ENCODE measurements at places on chromosomes 12 and 14. TPM values are rescaled to one million over a fixed set of nuclear protein-coding genes. Genes with fewer than 3 reads are reported as not detected.

Gene SVOP
- total RNA-seq: 0.04 TPM

Gene ANO4
- total RNA-seq: 2.6 TPM

Gene TMEM119
- 0.20 TPM for total RNA-seq

Gene ANKRD33
- total RNA-seq: 1.7 TPM

Gene NKX2-1
- not detected for total RNA-seq

Gene LYZ
- total RNA-seq: 1.1 TPM

DNA sequence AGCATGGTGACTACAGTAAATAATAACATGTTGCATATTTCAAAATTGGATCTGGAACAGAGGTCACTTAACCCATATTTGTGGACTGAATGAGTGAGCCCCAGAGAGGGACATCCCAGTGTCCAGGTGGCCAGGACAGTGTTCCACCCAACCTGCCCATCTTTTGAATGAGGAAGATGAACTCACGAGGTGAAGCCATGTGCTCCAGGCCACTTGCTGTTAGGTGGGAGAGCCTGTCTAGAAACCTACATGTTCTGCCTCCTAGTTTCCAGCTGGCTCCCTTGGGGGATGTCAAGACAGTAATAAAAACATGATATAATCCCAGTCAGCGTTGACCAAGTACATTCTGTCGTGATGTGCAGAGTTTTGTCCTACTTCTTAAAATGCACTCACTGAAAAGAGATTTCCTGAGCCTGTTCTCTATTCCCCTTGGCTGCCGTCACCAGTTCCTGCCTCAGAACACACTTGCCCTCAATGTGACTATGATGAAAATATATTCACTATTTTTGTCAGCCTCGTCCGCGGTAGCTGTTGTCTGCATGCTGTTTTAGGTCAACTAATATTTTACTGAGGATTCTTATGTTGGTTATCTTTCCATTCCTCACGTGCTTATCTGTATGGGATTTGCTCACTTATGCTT lies 25.7 kb downstream of the TSPAN9 start:
- no peaks in the 10 kb centered on the region for H3K36me3 ChIP-seq
- DNase-seq: no peak
- H3K27ac ChIP-seq: no peak overlapping the region
- no peak overlapping the region for H3K4me3 ChIP-seq
- peaks cover 16% of the 10 kb centered on the region for H3K4me1 ChIP-seq

- peak overlapping the region; percentile 85 for H3K4me3 ChIP-seq
- peak overlapping the region; percentile 60 for H3K27ac ChIP-seq
- no peak for DNase-seq
- no peaks in the 10 kb centered on the region for H3K36me3 ChIP-seq
Measured at GRCh38 chr12:57129889-57130288, 1.6 kb downstream of the LRP1 start.

- DNase-seq: no peak
- no peak overlapping the region for H3K4me3 ChIP-seq
- H3K27ac ChIP-seq: no peak overlapping the region
- no peaks in the 10 kb centered on the region for H3K4me1 ChIP-seq
Measured at GRCh38 chr12:63238892-63239291, 87.9 kb upstream of the AVPR1A start.

Gene CBX5
- 218 TPM for total RNA-seq

Gene SLC6A13
- 0.37 TPM for total RNA-seq

- H3K4me1 ChIP-seq: peaks cover 43% of the 10 kb centered on the region
- no peak for DNase-seq
- H3K36me3 ChIP-seq: no peaks in the 10 kb centered on the region
- no peaks in the 10 kb centered on the region for H3K27me3 ChIP-seq
Measured at GRCh38 chr14:60245380-60246177, 3.4 kb upstream of the PPM1A start.

DNA sequence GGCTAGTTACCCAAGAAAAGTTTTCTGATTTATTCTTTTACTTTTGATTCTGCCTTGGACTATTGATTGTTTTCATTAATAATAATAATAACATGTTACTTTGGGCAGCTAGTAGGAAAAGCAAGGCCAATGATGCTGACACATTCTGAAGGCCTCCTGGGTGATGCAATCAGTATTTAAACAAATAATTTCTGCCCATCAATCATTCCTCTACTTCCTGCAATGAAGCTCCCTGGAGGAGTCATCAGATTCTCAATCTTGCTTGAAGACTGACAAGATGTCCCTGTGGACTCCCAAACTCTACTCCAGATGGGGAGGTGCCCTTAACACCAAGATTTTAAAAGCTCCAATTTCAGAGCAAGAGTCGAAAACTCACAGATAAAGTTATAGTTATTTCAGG lies at the start of gene SPX:
Gene SPX, plus strand, starts transcription at position 244 of the 400 bp plus-strand sequence. CDS start 177 bp downstream, outside the sequence.
- DNase-seq: no peak
- H3K4me3 ChIP-seq: peak within 1 kb of the TSS; percentile 91
- H3K4me1 ChIP-seq: peaks cover 12% of the 10 kb centered on the region
- H3K27ac ChIP-seq: no peak within 1 kb of the TSS
- H3K36me3 ChIP-seq: no peaks in the 10 kb centered on the region

Gene ANO2
- 4.0 TPM for total RNA-seq

Gene TMCC3
- total RNA-seq: 2.4 TPM

DNA sequence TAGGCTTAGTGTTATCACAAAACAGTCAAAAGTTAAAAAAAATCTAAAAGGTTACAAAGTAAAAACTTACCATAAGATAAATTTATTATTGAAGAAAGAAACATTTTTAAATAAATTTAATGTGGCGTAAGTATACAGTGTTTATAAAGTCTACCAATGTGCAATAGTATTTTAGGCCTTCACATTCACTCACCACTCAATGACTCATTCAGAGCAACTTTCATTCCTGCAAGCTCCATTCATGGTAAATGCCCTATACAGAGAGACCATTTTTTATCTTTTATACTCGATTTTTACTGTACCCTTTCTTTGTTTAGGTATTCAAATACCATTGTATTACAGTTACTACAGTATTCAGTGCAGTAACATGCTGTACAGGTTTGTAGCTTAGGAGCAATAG lies 124.5 kb downstream of the ANO4 start:
- DNase-seq: no peak
- 0 out of 2 replicates have a peak, but pooled peaks cover 3% of the 10 kb centered on the region for H3K36me3 ChIP-seq
- no peak overlapping the region for H3K4me3 ChIP-seq
- H3K4me1 ChIP-seq: peaks cover 18% of the 10 kb centered on the region
- H3K27ac ChIP-seq: no peak overlapping the region
- no peaks in the 10 kb centered on the region for H3K27me3 ChIP-seq

Gene TTC8
- total RNA-seq: 13.8 TPM

Gene CORO1C
- 108 TPM for total RNA-seq

DNA sequence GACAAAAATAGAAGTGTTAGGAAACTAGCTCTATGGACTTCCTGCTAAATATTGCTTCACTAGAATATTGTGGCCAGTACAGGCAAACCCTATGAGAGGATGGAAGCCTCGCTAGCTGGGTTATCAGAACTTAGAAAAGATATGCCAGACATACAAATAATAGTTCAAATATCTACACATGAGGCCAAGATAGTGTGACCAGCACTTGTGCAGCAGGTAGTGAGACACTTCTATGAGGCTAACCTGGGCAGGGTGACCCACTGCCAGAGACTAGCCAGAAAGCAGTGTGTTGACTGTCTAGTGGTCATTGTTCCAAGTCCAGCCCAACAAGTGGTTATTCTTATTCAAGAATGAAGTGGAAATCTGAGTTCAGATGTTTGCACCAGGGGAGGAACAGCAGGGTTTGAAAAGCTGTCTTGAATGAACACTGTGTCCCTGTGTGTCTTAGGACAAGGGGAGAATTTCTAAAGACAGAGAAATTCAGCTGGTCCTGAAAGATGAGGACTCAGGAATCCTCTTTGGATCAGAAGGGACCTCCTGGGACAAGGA lies 16.3 kb downstream of the TSPAN8 start:
- H3K27ac ChIP-seq: no peak overlapping the region
- DNase-seq: no peak
- H3K4me3 ChIP-seq: no peak overlapping the region

- H3K27ac ChIP-seq: no peak overlapping the region
- no peak overlapping the region for H3K4me3 ChIP-seq
- no peaks in the 10 kb centered on the region for H3K36me3 ChIP-seq
- no peaks in the 10 kb centered on the region for H3K27me3 ChIP-seq
- no peak for DNase-seq
Measured at GRCh38 chr14:91078095-91078737, 17.8 kb upstream of the RPS6KA5 start.

- peak within 1 kb of the TSS; percentile 59 for H3K4me3 ChIP-seq
- peak; percentile 42 for DNase-seq
- no peaks in the 10 kb centered on the region for H3K36me3 ChIP-seq
- H3K27me3 ChIP-seq: peaks cover 37% of the 10 kb centered on the region
Measured at GRCh38 chr14:99644723-99645544, at the start of gene HHIPL1. TSS of gene HHIPL1 (plus strand) at chr14:99645129. CDS start at chr14:99645208, 79 bp downstream.

Gene TAS2R42
- not detected for total RNA-seq

Gene PLBD1
- 31.8 TPM for total RNA-seq

Gene STK38L
- total RNA-seq: 47.2 TPM

GRCh38 chr14:44463356-44464004 lies 43.6 kb downstream of the FSCB start:
- no peaks in the 10 kb centered on the region for H3K36me3 ChIP-seq
- peaks cover 7% of the 10 kb centered on the region for H3K4me1 ChIP-seq
- DNase-seq: no peak
- no peak overlapping the region for H3K27ac ChIP-seq
- no peak overlapping the region for H3K4me3 ChIP-seq

GRCh38 chr12:75721796-75722195 lies 210.4 kb upstream of the KRR1 start:
- no peak overlapping the region for H3K27ac ChIP-seq
- H3K4me3 ChIP-seq: no peak overlapping the region
- H3K27me3 ChIP-seq: peaks cover 31% of the 10 kb centered on the region

DNA sequence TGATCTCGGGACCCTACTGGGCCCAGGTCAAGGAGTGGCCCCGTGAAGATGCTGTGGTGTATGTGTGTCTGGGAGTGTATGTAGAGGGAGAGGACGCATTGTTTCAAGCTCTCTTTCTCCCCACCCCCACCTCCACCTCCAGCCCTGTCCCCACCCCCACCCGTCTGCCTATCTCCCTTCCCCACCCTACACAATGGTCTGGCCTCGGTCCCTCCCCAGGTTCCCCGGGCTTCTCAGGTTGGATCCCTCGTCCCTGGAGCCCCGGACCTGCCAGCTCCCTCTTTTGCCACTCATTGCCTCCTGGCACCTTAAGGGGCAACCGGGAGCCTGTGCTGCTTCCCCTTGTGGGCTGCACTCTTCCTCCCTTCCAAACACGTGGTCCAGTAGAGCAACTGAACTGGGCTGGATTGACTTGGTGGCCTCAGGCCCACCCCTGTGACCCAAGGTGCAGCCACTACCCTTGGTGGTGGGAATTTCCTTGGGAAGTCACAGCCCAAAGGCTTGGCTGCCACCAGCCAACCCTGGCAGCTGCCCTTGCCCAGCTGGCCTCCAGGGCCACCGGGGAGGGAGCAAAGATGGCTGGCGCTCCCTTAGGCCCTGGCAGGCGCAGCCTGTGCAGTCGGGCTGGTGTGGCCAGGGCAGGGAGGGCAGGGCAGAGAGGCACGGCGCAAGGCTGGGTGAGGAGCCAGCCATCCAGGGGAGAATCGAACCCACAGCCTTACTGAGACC lies 628 bp downstream of the VRTN start:
- peaks cover 24% of the 10 kb centered on the region for H3K36me3 ChIP-seq

- no peaks in the 10 kb centered on the region for H3K4me1 ChIP-seq
- H3K36me3 ChIP-seq: peaks cover 13% of the 10 kb centered on the region
- H3K27me3 ChIP-seq: no peaks in the 10 kb centered on the region
- H3K4me3 ChIP-seq: no peak overlapping the region
- no peak overlapping the region for H3K27ac ChIP-seq
Measured at GRCh38 chr14:74695406-74695805, 17.5 kb downstream of the AREL1 start.

DNA sequence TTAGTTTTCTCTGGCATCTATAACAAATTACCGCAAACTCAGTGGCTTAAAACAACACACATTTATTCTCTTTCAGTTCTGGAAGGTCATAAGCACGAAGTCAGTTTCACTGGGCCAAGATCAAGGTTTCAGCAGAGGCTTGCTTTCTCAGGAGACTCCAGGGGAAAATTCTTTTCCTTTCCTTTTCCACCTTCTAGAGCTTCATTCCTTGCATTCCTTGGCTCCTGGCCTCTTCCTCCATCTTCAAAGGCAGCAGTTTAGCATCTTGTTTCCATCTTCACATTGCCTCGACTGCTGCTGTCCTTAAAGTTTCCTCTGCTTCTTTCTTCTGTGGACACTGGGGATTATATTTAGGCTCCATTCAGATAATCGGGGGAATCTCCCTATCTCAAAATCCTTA lies 106.1 kb downstream of the PDE3A start:
- H3K4me1 ChIP-seq: peaks cover 11% of the 10 kb centered on the region
- no peak overlapping the region for H3K4me3 ChIP-seq
- H3K36me3 ChIP-seq: peaks cover 10% of the 10 kb centered on the region
- peak overlapping the region; percentile 29 for H3K27ac ChIP-seq
- no peak for DNase-seq
- H3K27me3 ChIP-seq: no peaks in the 10 kb centered on the region

DNA sequence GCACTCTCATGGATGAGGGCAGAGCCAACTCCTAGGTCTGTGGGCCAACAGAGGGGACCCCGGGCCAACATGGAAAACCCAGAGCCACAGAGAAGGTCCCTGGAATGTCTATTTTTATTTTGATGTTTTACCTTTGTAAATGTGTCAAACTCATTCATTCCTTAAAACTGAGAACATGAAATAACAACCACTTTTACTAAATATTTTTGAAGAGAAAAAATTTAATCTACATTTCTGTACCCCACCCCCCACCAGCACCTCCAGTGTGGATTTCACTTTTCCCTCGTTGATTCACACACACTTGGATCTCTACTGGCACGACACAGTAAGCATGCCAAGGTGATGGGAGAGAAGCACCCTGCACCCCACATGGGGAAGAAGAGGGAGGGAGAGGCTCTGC lies 6.7 kb downstream of the KRT77 start:
- peaks cover 19% of the 10 kb centered on the region for H3K4me1 ChIP-seq
- no peak overlapping the region for H3K4me3 ChIP-seq
